ENCODE measurements at places on chromosomes 2 and 18.

DNA sequence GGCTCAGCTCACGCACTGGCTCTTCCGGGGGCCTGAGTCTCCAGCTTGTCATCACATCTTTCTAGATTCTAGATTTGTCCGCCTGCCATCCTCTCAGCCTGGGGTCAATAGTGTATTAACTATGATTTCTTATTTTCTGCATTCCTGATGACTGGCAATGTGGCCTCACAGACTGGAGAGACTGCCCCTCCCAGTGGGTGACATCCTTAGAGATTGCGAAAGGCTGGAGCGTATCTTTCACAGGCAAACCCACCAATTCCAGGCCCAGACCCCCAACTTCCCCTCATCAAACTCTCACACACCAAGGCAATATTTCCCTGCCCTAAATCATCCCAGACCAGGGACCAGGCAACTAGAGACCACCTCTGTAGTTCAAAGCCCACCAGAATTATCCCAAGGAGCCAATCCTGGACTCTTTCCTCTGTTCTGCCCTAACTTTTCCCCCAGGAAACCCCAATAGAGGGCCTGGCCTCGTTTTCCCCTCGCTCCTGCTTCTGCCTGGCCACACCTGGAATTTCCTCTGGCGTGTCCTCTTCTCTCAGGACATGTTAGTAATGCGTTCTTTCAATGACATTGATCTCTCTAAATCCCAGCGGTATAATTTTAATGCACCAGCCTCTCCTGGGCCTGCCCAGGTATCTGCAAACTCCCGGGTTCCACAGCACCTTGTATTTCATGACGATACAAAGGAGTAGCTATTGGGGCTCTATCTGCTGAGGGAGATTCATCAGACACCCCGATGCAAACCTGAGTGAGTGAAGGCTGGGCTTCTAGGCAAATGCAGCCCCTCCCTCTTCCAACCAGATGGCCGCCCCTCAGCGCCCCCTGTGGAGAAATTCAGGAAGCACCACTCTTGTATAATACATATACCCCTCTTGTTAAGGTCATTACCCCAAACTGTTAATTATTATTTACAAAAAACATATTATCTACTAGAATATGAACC is 2.4 kb upstream of the KCNF1 start:
- peak; percentile 86 for DNase-seq

DNA sequence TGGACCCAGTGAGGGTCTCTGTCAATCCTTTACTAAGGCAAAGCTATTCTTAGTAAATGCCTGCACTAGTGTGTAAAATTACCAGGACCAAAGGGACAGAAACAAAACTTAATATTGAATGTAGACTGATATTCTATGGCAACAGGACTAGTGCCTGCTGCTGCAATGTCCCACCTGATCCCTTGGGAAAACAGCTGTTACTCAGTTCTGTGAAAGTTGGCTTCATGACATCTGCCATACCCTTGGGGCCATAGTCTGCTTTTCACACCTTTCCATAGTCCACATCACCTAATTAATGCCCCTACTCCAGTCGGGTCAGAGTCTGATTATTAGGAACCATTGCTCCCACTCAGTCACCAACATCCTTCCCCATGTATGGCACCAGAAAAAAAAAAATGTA is 14.5 kb downstream of the DNAJC27 start:
- no peak for DNase-seq

GRCh38 chr2:168354499-168354898 is 101.6 kb upstream of the CERS6 start:
- DNase-seq: no peak

- DNase-seq: no peak
These were observed 64.0 kb upstream of the CERS6 start for GRCh38 chr2:168392024-168392423.

GRCh38 chr2:176879426-176879995 is 333.1 kb upstream of the HNRNPA3 start:
- DNase-seq: no peak

DNA sequence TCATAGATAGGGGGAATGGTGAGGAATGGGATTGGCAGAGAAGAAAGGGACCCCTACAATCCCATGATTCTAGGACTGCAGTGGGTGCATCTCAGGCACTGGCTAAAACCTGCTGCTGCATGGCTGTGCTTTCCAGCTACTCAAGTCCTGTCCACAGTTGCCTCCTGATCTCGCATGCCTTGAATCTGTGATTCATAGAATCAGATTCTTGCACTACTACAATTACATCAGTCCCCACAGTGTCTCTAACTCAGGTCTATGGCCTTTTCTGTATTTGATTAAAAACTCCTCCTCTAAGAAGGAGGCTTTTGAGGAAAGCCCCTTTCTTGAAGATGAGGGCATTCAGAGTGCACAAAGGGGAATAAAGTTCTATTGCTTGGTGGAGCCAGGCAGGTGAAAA is 117.4 kb downstream of the LRATD1 start:
- DNase-seq: no peak

- no peak for DNase-seq
These were observed 12.7 kb upstream of the CREG2 start for GRCh38 chr2:101400048-101400447.

- DNase-seq: no peak
These were observed 85.5 kb downstream of the MALT1 start for GRCh38 chr18:58756596-58757240.

DNA sequence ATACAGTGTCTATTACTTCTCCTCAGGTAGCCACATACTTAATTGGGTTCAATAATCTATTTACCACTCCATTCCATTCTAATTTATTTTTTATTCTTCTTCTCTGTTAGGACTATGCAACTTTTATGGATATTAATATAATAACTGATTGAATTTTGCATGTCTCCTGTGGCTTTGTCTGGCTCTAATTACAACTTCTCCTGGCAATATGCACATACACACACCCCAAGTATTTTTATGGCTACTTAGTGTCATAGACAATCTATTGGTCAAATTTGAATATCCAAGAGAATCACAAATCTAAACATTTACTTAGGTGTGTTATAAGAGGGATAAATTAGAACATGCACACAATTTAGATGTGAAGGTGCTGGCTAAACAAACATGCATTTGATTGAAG is 73.1 kb downstream of the BOD1L2 start:
- no peak for DNase-seq

GRCh38 chr2:214310319-214310718 is 100.5 kb upstream of the VWC2L start:
- no peak for DNase-seq

DNA sequence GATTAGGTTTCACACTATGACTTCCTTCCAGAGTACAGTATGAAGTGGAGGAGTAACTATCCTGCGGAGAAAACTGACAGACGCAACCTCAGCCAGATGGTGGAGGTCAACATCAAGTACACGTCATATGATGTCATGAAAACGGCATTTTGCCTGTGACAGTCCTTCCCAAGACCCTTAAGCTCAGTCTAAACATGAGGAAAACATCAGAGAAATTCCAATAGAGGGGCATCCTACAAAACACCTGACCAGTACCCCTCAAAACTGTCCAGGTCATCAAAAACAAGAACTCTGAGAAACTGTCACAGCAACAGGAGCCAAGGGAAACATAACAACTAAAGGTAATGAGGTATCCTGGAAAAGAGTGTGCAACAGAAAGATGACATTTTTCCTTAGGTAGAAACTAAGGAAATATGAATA is 1.7 kb downstream of the RNU4ATAC start:
- DNase-seq: no peak

DNA sequence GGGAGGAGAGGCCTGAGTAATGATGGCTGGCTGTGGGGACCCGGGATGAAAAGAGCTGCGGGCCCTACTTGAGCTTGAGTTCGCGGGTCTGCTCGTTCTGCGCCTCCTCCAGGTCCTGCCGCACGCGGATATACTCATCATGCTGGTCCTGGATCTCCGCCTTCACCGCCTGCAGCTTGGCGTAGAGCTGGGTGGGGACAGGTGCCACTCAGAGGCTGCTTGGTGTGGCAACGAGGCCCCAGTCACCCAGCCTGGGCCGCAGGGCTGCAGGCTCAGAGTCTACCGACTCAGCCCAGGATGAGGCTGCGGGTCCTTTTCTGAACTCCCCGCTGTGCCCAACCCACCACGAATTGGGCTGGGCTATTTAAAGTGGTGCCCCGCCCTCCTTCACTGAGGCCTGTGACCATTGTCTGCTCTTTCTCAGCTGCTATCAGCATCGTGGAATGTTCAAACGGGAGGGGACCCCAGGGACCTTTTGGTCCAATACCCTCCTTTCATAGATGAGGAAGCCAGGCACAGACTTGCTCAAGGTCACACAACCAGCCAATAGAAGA is 28.0 kb downstream of the KIF3C start:
- DNase-seq: no peak

DNA sequence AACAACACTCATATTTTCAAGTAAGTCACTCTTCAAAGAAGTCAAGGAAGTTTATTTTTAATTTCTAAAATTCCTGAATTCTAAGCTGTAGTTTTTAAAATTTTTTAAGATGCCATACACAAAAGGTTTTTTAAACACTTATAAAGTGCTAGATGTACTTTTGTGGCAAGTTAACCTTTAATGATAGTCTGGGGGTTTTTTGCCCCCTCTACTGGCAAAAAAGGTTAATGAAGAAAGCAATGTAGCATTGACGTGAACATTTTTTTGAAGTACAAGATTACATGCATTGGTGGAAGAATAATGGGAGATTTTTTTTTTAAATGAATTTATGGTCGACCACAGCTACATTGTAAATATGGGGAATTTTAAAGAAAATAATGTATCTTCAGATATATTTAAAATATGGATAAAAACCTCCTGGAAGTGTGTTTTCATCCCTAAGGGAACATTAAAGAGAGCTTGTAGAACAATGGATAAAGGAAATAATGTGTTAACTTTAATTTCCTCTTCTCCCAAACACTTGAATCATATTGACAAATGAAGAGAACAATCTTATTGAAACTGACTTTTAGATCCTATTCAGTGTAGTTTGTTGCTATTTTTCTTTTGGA is 12.6 kb downstream of the ITPRID2 start:
- DNase-seq: no peak

- no peak for DNase-seq
These were observed 328.3 kb downstream of the LRATD1 start for GRCh38 chr2:14960686-14961324.

- DNase-seq: no peak
These were observed 18.6 kb upstream of the PKDCC start for GRCh38 chr2:42029171-42029570.

DNA sequence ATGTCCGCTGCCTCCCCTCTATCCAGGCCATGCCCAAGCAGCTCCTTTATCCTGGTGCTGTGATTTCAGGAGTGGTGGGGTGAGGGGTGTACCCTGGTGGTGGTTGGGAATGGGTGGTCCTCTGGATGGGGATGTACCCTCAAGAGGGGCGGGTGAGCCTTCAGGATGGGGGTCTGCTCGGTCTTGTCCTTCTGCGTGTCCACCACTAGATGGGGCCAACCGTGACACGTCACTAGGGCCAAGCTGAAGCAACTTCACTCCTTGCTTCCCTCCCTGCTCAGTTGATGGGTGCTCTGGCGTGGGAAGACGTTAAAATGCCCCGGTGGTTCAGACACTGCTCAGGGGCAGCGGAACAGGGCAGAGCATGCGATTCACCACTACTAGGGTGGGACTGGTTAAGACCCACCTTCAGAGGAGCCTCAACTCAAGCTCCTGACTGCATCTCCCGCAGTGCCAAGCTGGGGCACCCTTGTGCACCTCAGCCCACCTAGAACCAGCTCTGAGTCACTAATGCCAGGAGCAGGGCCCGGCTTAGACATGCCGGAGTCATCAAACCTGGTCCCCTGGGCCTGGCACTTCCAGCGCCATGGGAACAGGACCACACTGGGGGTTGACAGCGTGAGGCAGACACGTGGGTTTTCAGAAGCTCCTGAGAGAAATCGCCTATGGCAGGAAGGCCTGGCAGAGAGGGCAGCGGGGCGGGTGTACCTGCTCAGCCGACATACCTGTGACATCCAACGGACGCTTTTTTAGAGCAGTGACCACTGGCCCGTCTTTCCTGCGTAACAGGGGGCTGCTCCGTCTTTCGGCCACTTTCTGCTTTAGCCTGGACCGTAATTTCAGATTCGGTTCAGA is 256.7 kb downstream of the HDAC4 start:
- no peak for DNase-seq

- DNase-seq: no peak
These were observed 89.8 kb upstream of the MBOAT2 start for GRCh38 chr2:9093324-9093723.

DNA sequence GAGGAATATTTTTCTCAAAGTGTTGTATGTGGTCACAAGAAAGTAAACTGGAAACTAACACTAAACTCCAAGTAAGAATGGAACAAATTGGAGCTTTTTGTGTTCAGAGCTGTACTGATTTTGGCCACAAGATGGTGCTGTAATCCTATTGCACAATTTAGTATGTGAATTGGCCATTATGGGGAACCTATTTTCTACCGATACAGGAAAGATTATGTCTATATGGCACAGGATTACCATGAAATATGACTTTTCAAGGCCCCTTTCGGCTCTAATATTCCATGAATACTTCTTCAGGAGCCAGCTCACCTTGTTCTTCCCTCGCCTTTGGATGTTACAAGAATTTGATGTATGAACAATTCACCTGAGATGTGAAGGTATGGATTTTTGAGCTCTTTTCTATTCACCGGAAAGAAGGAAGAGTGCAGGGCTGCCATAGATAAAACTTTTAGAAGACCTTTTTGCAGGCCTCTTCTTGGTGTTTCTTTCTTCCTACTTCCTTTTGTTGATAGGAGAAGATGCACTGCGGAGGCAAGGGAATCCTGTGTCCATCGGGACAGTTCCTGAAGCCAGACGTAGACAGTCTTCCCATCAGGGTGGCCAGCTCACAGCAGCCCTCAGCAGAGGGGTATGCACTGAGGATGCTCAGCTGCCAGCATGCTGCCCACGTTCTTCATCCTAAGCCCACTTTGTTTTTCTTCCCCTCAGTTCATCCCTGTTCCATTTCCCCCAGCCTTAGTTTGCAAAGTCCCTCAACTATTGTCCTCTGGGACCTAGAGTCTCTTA is 13.3 kb downstream of the MRPL44 start:
- DNase-seq: peak; percentile 74

GRCh38 chr2:147688242-147688641 is 156.6 kb upstream of the ACVR2A start:
- DNase-seq: no peak

DNA sequence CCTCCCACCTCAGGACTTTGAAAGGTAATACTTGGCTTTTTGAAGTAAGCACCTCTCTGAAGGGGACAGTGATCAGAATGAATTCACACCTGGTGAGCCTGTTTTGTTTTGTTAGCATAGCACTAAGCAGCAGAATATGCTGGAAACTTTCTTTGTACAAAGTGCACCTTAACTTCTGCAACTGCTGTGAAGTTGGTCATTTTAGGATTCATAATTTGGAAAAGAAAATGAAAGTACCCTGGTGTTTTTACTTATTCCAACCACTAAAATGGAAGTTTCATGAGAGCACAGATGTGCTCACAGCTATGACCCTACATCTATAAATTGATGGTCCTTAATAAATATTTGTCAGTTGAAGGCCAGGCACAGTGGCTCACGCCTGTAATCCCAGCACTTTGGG is 257.8 kb upstream of the STON1 start:
- DNase-seq: no peak
